D341Med (cell line): ENCODE measurements at places on chromosomes 4 and X.
A peak's percentile ranks its signal among the peaks of the same experiment; 100 is the strongest.

DNA sequence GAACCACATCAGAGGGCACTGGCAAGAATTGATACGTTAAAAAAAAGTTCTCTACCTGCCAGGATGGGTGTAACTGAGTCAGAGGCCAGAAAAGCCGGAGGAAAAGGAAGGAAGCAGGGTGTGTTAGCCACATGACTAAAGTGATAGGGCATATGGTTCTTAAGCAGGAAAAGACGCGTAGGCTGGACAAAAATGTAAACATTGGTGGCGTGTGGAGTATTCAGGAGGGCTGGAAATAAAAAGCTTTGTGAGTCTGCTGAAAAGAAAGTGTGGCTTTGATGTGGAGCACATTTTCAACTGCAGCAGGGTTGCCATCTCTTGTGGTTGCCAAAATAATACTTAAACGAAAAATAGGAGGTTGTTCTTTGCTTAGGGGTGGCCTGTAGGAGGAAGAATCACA, 186.5 kb upstream of the RPL34 start:
- DNase-seq: no peak

GRCh38 chr4:38902695-38903094, 35.1 kb downstream of the FAM114A1 start:
- peak; percentile 43 for DNase-seq

DNA sequence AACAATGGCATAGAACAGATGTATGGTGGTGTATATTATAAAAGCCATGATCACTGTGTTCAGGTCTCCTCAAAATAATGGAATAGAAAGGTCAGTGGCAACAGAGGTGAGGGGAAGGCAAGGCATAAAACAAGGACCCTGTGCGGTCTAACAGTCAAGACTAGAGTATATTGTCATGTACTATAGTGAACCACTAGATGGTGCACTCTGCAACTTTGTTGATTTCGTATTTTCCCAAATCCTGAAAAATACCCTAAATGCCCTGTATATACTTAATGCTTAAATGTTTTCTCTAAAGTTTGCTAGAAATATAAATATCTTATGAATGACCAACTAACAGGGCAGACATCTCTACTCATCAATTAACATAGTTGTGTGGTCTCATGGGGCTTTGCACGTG, 453.0 kb downstream of the PCDH11X start:
- DNase-seq: peak; percentile 12

GRCh38 chr4:177568931-177569330, 126.7 kb upstream of the AGA start:
- no peak for DNase-seq

DNA sequence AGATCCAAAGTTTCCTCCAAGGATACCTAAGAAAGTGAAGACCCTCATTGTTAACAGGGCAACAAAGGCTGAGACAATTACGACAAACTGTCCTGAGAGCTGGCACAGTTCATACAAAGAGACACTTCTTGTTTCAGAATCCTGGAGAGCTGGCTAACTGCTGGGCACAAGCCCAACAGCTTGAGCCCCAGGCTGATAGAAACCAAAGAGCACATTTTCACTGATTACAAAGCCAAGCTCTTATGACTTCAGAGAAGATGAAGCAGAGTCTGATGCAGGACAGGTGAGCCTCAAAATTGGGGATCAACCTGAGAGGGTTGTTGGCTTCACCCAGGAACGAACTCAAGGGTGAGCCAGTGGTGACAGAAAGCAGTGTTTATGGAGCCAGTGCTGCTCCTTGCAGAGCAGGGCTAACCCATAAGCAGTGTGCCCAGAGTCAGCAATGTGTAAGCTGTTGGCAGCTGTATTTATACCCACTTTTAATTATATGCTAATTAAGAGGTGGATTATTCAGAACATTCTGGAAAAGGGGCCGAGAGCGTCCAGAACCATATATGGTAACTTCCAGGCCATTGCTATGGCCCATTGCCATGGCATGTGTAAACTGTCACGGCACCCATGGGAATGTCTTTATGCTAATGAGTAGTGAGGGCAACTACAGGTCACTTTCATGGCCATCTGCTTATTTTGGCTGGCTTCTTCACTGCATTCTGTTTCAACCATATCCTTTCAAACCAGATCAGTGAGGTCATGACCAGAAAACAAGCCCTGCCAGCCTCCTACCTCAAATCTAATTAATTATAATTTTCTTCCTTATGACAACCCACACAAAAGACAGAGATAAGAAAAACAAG, 183.7 kb downstream of the EVC2 start:
- DNase-seq: no peak

DNA sequence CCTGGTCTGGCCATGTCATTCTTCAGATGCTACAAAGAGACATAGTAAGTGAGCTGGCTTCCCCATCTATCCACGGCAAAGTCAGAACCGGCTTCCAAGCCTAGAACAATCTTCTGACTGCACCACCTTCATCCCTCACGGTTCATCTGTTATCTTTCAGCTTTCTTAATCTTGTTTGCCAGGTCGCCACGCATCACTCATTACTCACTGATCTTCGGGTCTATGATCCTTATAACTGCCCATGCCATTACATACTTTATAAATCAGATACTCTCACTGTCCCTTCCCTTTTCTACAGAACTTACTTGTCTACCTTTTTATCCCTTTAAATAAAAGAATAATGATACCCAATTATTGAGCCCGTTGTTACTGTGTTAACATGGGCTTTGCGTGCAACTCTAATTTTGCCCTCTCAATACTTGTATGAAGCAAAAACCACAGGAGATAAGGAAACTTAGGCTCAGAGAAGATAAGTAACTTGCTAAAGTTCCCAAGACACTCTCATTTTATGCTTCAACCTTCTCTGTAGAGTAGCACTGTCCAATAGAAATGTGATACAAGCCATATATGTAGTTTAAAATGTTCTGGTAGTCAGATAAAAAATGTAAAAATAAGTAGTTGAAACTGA, 171.7 kb downstream of the AMELX start:
- DNase-seq: no peak

DNA sequence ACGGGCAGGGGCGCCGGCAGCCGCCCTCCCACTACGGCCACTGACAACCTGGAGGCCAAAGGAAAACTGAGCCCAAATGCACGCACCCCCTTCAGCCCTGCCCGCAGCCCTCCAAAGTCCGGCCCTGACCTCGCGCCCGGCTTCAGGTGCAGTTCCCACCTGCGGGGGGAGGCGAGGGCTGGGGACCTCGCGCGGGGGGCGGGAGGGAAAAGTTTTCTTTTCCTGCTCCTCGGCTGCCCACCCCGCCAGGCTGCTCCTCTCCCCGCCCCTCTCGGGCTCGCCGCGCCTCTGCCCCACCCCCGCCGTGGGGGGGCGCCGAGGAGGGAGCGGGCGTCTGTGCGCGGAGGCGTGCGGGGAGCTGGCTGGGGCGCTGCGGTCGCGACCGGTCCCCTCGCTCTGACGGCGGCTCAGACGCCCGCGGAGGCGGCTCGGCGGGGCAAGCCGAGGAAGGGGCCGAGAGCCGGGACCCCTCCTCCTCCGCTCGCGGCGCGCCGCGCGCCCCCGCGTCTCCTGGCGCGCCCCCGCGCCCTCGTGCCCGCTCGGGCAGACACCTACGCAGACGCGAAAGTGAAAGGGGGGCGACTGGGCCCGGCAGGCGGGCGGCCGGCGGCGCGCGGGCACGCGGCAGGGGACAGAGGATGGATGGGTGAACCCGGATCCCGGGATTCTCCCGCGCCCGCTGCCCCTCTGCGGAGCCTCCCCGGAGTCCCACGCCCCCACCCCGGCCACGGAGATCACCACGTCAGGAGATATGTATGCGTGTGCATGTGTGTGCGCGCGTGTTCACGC, 3.1 kb upstream of the NR3C2 start:
- peak; percentile 78 for DNase-seq

DNA sequence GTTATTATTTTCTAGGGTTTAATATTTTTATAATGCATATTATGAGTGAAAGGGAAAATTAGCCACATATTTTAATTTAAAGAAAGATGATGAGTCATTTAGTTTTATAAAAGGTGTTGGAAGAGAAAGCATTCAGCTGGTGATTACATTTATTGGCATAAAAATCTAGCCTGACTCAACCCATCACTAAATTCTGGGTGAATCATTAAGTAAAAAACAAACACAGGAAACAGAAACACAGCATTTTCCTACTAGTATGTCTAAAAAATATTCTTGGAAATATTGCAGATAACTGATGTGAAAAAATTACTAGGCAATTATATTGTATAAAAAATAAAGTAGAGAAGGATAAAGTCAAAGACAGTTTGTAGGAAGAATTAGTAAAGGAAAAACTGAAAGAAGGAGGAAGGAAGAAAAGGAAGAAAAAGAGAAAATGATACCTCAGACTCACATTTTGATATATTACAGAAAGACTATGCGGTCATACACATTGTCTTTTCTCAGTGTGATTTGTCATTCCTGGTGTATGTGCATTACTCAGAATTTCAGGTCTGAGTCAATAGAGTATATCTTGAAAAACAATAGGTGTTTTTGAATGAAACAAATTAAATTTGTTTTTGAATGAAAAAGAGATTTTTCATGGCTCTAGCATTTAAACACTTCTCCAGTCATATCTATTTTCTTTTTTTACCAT, 48.0 kb upstream of the SPOCK3 start:
- no peak for DNase-seq

- no peak for DNase-seq
Observed at GRCh38 chrX:19613645-19614323, 98.5 kb upstream of the MAP3K15 start.

DNA sequence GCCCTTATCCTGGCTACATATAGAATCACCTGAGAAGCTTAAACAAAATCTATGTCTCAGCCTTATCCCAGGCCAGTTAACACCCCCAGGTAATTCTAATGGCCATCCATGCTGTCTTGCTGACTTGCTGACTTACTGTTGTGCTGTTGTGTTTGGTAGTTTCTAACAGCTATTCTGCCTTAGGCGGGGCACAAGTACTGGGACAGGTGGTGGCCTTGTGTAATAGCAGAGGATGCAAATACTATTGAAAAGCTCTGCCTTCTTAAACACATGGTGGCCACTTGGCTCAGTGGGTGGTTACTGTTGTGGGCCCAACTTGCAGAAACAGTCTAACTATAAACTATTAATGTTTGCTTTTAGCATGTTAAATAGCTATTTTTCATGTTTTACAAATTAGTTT, 56.2 kb downstream of the CDS1 start:
- DNase-seq: no peak

GRCh38 chr4:88040707-88041106, 33.3 kb downstream of the PKD2 start:
- no peak for DNase-seq

DNA sequence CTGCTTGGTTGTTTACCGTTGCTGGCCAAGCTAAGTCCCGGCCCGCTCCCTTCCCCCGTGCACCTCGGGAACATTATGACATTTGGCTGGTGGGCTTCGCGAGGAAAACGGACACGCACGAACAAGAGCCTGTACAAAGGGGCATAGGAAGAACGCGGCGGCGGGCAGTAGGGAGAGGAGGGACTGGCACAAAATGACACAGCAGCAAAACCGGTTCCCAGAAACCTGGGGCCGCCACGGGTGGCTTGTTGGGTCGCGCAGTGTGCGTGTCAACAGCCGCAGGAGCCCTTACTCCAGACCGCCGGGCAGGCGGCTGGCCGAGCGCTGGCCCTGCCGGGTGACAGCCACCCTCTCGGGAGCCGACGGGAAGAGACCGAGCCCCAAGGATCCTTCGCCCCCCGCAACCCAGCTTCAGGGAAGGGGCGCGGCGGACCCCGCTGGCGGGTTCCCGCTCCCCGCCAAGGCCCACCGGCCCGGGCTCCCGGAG, 1.6 kb upstream of the LIN54 start:
- no peak for DNase-seq

DNA sequence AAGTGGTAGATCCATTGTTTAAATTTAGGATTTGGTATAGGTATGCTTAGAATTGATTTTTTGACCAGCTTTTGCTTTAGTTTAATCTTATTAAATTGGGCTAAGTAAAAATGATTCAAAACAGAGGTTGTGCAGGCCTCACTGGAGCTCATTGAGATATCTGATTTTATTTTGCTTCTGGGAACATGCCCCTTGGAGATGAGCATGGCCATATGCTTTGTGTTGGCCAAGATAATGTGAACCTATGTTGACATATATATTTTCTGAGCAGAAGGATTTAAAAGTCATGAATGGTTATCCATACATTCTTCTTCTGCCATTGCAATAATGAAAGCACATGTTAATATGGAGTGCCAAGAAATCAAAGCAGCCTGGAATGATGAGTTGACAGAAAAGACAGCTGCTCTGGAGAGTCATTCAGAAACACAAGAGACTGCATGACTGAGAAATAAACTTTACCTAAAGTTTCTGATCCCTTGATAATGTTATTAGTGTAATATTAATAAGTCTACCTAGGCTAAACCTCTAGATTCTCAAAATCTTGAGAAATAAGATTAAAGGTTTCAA, 489.7 kb upstream of the GNPDA2 start:
- no peak for DNase-seq
